Amniotic stem cell (primary cell): ENCODE measurements at places on chromosomes 7 and 10.
A peak's percentile ranks its signal among the peaks of the same experiment; 100 is the strongest.

DNA sequence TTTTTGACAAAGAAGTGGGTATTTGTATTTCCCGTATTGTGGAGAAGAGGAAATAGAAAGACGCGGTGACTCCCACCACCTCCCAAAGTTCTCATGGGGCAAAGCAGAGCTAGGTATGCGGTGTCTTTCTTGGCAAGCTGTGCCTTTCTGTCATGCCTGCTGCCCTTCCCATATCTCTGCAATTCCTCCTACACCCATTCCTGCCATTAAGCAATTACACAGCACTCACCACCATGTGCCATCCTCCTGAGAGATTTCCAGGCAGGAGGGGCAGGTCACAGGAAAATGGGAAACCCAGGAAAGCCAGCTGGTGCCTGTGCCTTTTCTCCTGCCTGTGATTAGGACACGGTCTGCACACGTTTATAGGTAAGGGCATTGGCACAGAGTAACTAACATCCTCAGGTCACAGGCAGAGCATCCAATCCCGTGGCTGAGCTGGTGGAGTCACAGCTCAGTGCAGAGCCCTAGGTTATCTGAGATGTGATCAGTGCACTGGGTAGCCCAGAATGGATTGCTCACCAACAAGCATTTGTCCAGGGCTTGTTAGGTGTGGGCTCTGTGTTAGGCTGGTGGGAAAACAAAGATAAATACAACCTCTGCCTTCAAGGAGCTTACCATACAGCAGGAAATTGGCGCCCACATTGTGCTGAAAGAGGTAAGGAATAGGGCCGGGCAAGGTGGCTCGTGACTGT, 9.4 kb upstream of the CRTAC1 start:
- no peak for DNase-seq

DNA sequence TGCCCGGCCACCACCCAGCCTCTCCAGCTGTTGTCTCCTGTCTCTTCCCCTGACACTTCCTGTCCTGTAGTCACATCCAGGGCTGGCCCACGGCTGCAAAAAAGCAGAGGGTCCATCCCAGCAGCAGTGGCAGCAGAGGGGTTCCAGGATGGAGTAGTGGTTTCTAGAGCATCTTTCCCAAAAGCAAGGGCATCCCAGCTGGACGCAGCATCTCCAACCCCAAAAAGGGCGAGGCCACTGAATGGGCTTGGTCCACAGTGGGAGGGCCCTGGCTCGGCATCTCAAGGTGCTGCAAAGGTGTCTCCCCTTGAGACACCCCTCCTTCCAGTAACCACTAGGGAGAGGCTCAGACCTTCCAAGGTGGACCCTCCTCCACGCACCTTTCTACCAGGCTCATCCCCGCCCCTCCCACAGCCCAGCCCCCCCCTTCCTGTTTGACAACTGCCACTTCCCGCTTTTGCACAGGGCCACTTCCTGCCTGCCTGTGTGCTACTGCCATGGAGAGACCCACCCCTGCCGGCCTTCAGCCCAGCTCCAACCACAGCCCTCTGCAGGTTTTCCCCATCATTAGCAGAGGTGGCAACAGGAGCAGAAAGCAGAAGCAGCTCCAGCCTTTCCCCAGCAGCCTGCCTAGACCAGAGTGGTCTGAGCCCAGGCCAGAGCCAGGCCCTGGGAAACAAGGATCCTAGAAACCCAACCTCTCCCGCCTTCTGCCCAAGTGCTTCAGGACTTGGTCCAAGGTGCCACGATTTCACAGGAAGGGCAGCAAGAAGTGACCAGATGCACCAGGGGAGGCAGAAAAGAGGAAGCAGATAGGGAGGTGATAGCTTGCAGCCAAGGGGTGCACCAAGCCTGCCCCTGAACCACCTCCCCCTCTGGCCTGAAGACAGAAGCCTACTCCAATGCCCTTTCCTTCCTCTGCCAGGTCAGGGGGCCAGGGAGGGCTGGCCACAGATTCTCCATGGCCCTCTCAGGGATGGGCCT, 8.6 kb downstream of the CAMK2G start:
- DNase-seq: no peak

GRCh38 chr7:67786021-67786420, 789.4 kb downstream of the TYW1 start:
- DNase-seq: no peak

DNA sequence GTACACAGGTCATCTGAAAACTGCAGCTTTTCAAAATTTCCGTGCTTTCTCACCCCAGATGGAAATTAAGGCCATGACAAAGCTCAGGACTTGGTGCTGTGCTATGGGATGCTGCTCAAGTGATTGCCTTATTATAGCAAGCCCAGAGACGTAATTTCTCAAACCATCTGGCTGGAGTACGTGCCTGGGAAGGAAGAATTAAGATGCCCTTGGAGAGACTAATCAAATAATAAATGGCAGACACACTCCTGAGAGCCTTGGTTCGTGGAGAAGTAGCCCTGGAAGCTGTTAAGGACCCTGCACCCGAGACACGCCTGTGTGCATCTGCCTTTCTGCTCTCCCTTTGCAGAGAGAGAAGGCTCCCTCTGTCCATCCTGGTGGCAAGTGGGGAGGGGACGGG, 38.3 kb upstream of the PRLHR start:
- DNase-seq: no peak

DNA sequence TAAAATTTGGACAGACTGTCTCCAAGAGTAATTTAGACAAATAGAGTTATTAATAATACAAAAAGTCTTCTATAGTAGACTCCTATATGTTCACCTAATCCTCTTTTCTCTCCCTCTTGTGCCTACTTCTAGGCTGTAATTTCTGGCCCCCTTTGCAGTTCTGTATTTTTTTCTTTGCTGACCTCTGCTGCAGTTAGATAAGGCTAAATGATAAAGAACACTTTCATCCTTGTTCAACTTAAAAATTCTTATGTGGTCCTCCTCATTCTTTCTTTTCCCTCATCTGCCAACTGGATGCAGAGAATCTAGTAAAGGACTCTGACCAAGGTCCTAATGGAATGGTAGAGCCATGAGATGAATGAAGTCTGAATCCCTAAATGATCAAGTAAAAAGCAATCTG, 20.1 kb downstream of the GLCCI1 start:
- no peak for DNase-seq

GRCh38 chr10:33876584-33877400, 542.3 kb upstream of the NRP1 start:
- DNase-seq: no peak

DNA sequence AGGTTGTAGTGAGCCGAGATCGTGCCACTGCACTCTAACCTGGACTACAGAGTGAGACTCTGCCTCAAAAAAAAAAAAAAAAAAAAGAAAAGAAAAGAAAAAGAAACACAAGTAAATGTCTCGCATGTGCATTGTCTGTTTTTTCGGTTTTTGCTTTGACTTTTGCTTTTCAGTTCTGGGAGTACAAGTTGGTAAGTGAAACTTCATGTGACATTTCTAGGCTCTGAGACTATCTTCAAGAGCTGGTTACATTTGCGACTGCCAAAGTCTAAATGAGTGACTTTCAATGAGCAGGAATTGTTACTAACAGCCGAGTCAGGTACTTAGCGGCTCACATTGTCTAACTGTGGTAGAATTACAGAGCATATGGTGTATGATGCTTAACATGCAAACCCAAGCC, 107.0 kb upstream of the CELF2 start:
- DNase-seq: no peak

- no peak for DNase-seq
Measured at GRCh38 chr7:27185013-27185853, at the start of gene HOXA11. Gene HOXA11, minus strand, starts transcription at chr7:27185232. Its CDS starts 88 bp downstream, at chr7:27185144.

- no peak for DNase-seq
Measured at GRCh38 chr10:3009341-3009740, 58.0 kb upstream of the PFKP start.

GRCh38 chr7:37495574-37496184, 47.0 kb upstream of the ELMO1 start:
- no peak for DNase-seq

GRCh38 chr7:30727061-30727945, 24.6 kb upstream of the INMT start:
- DNase-seq: no peak

- DNase-seq: peak; percentile 79
Measured at GRCh38 chr10:132526676-132527075, 10.9 kb upstream of the INPP5A start.

DNA sequence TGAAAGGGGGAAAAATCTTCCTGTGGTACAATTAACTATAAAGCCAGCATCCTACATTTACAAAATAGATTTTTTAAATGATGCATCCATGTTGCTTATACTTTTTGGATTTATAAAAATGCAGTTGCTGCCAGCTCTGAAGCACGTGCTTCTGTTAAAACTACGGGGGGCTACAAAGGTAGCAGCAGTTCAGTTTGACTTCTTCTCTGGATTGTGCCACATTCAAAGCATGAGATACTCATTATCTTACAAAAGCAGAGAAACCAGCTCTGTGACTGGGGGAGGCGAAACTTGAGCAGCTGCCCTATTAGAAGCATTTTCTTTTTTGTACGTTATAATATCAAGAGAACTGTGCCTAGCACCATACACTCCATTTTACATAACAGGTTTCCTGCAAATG, 31.1 kb downstream of the NEUROD6 start:
- DNase-seq: no peak

- no peak for DNase-seq
Measured at GRCh38 chr7:22192801-22193200, 164.2 kb downstream of the RAPGEF5 start.

DNA sequence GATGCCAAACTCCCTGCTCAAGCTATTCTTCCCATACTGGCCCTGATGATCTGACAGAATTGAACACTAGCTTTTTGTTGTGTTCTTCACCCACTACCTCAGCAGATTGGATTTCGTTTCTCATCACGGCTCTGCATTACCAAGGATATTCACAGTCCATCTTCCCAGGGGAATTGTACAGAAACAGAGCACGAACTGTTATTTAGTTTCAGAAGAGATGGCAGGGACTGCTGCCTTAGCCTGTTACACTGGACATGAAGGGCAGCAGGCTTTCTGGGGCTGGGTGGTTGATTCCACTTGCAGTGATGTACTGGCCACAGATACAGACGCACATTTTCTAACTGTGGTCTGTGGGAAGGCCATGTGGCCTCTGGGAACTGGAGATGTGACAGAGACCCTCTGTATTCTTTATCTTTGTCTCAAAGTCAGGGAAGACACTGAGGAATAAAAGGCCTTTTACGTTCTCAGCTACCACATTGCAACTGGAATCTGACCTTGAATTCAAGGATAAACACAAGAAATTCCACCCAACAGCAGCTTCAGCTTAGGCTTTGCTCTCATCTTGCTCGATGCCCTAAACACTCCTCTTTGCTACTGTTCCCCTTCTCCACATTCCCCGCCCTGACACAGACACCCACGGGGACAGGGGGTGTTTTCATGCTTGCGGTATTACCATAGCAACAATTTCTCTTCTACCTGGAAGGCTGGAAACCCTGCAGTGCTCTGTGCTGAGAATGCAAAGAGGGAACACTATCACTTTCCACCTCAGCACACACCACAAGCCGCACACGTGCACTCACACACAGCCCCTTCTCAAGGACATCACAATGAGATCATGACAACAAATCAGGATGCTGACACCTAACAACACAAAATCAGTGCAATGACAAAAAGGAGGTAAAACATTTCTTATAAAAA, 81.7 kb downstream of the RNF216 start:
- DNase-seq: no peak

GRCh38 chr10:132614431-132615340, 77.1 kb downstream of the INPP5A start:
- DNase-seq: no peak

GRCh38 chr7:23721456-23721855, 11.4 kb downstream of the STK31 start:
- no peak for DNase-seq

DNA sequence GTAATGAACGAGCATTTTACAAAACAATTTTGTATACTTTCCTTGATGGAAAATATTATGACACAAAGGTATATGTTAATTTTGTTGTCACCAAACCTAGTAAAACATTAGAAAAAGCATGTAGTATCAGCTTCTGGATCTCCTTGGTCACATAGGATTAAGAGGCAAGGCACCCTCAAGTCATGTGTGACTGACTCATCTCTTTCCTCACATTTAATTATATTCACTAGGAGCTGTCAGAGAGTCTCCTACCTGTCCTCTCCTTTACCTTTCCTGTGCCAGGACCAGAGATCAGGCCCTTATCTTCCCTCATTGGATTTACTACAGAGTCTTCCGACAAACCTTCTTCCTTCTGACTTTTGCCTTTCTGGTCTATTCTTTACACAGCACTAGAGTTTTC, 111.3 kb upstream of the RPA3 start:
- DNase-seq: no peak

GRCh38 chr10:93068411-93069244, 5.1 kb upstream of the CYP26A1 start:
- no peak for DNase-seq

DNA sequence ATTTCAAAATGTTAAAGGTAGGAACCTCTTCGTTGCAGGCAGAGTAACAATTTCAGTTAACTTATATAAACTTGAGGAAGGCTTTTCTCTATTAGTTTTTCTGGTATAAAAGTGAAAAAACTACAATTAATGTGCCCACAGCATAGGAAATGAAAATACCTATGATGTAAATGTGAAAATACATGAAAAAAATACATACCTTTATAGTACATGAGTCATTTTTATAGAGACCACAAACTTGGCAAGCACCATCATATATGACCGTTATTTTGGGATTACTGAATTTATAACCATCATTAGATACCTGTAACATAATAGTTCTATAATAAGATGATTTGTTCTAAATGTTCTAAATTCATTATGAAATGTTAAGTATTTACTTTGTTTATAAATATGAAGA, 42.7 kb downstream of the VWDE start:
- no peak for DNase-seq

GRCh38 chr7:33307205-33307604, 177.8 kb downstream of the BBS9 start:
- DNase-seq: no peak

GRCh38 chr10:74991435-74991834, 120.0 kb upstream of the SAMD8 start:
- no peak for DNase-seq

DNA sequence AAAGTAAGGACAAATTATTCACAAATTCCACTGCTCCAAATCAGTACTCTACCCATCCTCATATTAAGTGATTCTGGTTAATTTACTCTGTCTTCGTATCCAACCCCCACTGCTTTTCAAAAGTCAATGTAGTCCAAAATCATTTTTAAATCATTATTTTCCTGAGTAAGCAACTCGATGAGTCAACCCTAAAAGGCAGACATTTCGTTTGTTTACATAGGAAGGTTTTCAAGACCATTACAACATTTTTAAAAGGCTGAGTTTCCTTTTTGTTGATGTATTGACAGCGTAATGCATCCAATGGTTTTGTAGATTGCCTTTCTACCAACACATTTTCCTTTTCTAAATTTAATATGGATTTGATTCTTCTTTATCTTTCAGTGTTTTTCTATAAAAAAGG, 523.0 kb upstream of the ANKRD30A start:
- DNase-seq: peak; percentile 45
